ENCODE measurements at places on chromosomes 16 and 17.

DNA sequence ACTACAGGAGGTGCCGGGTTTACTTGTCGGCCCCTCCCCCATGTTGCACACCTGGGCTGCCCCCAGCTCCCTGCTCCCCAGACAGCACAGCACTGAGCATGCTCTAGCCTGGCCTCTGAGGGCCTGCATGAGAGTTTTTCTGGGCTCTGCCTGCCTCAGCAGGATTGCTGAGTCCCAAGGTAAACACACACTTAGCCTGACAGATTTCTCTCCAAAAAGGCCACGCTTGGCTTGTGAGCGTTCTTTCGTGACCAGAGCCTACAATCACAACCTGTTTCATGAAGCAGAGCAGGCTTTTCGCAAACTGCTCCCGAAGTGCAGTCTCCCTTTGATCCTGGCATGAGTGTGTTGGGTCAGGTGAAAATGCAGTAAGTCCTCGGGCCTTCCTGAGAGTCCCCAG is 9.8 kb upstream of the CD300E start:
- DNase-seq = no peak

DNA sequence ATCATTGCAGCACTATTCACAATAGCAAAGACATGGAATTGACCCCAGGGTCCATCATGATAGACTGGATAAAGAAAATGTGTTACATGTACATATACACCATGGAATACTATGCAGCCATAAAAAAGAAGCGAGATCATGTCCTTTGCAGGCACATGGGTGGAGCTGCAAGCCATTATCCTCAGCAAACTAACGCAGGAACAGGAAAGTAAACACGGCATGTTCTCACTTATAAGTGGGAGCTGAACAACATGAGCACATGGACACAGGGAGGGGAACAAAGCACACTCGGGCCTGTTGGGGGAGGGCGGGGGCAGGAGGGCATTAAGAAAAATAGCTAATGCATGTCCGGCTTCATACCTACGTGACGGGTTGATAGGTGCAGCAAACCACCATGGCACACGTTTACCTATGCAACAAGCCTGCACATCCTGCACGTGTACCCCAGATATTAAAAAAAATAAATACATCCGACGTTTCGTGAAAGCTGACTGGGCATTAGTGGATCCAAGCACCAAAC is 28.9 kb downstream of the ZNF778 start:
- no peak for DNase-seq

DNA sequence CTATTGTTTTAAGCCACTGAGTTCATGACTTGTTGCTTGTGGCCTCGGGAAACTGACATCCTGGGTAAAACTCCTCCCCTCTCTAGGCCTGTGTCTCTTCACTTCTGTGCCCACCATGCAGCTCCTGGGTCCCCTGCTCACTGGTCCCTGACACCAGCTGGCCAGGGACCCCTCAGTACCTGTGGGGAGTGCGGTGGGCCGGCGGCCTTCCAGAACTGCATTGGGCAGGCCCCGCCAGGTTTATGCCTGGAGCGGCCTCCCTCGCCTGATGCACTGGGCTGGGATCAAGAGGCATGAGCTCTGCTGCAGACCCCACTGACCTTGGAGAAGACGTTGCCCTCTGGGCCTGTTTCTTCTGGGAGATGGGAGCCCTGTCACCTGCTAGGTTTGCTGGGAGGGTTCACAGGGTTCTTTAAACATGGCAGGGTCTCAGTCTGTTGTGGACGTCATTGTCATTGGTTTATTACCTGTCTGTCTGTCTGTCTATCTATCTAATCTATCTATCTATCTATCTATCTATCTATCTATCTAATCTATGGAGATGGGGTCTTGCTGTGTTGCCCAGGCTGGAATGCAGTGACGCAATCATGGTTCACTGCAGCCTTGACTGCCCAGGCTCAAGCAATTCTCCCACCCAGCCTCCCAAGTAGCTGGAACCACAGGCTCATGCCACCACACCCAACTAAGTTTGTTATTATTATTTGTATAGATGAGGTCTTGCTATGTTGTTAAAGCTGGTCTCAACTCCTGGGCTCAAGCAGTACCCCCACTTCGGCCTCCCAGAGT is 21.5 kb upstream of the RMI2 start:
- no peak for DNase-seq

DNA sequence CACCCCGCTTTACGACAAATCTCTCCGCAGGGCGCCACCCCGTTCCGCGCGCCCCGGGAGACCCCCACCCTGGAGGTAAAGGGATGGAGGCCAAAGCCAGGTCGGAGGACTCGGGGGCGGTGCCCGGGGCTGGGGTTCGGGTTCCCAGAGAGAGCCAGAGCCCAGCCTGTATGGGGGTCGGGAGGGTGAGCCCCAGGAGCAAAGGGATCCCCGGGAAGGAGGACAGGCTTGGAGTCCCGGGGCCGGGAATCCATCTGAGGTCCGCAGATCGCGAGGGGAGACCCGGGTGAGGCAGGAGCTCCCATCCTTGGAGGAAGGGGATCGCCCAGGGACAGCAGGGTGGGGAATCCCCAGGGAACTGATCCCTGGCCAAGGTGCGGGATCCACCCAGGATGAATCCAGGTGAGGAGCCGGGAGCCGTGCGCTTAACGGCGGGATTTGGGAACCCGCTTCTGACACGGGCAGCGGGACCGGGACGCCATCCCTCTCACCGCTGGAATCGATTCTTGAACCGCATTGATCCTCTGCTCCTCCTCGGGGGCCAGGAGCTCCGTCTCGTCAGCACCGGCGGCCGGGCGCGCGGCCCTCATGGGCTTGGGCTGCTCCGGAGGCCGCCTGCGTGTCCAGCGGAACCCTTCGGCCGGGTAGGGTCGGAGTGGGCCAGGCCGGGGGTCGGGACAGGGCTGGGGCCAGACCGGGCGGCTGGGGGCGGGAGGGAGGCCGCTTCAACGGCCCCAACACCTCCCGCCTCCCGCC is at the start of gene MMD:
TSS of gene MMD (minus strand) at position 657 of the 756 bp plus-strand sequence. CDS start at position 517, 140 bp downstream.
- no peak for DNase-seq

DNA sequence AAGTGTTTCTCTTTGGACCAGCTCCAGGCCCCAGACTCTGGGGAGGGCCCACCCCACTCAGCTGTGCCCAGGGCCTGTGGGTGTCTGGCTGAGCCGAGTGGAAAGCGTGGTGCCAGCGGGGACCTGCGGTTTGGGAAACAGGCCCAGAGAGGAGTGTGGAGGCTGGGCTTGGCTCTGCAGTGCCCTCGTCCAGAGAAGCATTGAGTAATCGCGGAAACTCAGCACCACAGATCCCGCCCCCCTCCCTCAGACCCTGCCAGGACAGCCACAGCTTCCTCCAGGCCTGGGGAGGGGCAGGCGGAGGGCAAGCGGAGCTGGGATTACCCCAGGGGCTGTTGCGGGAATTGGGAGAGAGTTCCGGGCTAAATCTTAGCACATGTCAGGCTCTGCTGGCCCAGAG is 14.6 kb upstream of the PITPNA start:
- no peak for DNase-seq

- no peak for DNase-seq
These were observed 303.9 kb downstream of the C16orf95 start for GRCh38 chr16:87012954-87013938.

GRCh38 chr17:75238684-75239191 is 22.7 kb downstream of the GGA3 start:
- DNase-seq = peak; percentile 17

GRCh38 chr17:49132699-49133364 is at the start of gene B4GALNT2:
Gene B4GALNT2 (plus strand): TSS chr17:49132769. CDS start chr17:49132793, 24 bp downstream.
- no peak for DNase-seq

All from NCI-H2081 (cell line).